ENCODE measurements at places on chromosomes 12 and 14. TPM values are rescaled to one million over a fixed set of nuclear protein-coding genes. Genes with fewer than 3 reads are reported as not detected.

Gene KCNMB4
- total RNA-seq, result 0.33 TPM

- peaks cover 8% of the 10 kb centered on the region for H3K4me1 ChIP-seq
- no peak for DNase-seq
- H3K4me3 ChIP-seq, result no peak overlapping the region
- H3K36me3 ChIP-seq, result no peaks in the 10 kb centered on the region
- H3K27ac ChIP-seq, result no peak overlapping the region
Measured at GRCh38 chr12:62654326-62655241, 188.0 kb downstream of the MON2 start.

GRCh38 chr12:110354172-110354780 is 49.2 kb downstream of the ANAPC7 start:
- DNase-seq, result no peak
- H3K4me3 ChIP-seq, result no peak overlapping the region
- H3K4me1 ChIP-seq, result peaks cover 30% of the 10 kb centered on the region
- H3K27me3 ChIP-seq, result no peaks in the 10 kb centered on the region
- no peak overlapping the region for H3K27ac ChIP-seq

Gene TAS2R30
- 1.7 TPM for total RNA-seq

DNA sequence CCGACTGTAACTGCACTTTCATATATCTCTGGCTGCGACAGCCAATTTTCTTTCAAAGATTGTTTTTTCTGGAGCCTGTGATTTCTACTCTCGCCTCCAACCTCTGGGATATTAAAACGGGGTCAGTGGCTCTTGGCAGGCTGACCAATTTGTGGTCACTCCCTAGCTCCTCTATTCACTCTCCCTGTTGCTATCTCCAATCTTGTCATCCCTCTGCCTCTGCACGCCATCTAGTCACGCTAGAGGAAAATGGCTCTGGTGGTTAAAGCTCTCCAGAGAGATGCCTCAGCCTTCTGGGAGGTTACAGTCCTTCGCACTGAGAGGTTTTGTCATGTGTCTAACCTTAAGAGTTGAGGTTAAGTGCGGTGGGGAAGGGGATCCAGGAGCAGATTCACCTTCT is 59.8 kb upstream of the CISTR start:
- H3K27ac ChIP-seq, result no peak overlapping the region
- no peak overlapping the region for H3K4me3 ChIP-seq
- no peak for DNase-seq
- no peaks in the 10 kb centered on the region for H3K4me1 ChIP-seq

DNA sequence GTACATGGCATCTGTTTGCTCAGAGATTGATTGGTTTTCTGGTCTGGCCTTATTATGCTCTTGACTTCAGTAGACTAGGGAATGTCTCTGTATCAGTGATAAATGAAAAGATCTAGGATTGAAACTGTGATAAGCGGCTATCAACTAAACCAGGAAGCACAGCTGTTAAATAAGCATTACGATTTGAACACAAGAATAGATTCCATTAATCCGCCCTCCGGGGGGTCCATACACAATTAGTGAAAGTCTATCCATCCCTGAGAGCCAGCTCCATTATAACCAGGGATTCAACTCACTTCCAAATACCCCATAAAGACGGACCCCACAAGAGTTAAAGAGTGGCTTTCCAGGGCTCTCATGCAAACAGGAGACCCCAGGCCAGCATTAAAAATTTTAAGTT is 279.0 kb downstream of the GRIN2B start:
- no peak overlapping the region for H3K27ac ChIP-seq
- H3K36me3 ChIP-seq, result no peaks in the 10 kb centered on the region
- H3K4me1 ChIP-seq, result no peaks in the 10 kb centered on the region
- no peak overlapping the region for H3K4me3 ChIP-seq
